ENCODE measurements at places on chromosomes 7 and 10. TPM values are rescaled to one million over a fixed set of nuclear protein-coding genes. Genes with fewer than 3 reads are reported as not detected.

Gene LRRD1
- total RNA-seq = not detected

Gene FAM25A
- not detected for total RNA-seq

Gene BBS9
- total RNA-seq = 9.1 TPM

Gene PAX4
- total RNA-seq = not detected

Gene FAM241B
- 1.9 TPM for total RNA-seq

Gene PNLIPRP2
- not detected for total RNA-seq

Gene CLCN1
- total RNA-seq = not detected

Gene GIMAP8
- not detected for total RNA-seq

Gene FOXI2
- not detected for total RNA-seq

Gene PTER
- not detected for total RNA-seq

Gene CRYGN
- total RNA-seq = not detected

Gene EVX1
- total RNA-seq = not detected

Gene GDF10
- not detected for total RNA-seq

Gene ZNF425
- 3.1 TPM for total RNA-seq

Gene PNLIP
- not detected for total RNA-seq

Gene VPS26A
- 21.2 TPM for total RNA-seq

Gene ITPRID1
- total RNA-seq = not detected

GRCh38 chr10:114115661-114116445 is 58.1 kb downstream of the CCDC186 start:
- no peak for DNase-seq

DNA sequence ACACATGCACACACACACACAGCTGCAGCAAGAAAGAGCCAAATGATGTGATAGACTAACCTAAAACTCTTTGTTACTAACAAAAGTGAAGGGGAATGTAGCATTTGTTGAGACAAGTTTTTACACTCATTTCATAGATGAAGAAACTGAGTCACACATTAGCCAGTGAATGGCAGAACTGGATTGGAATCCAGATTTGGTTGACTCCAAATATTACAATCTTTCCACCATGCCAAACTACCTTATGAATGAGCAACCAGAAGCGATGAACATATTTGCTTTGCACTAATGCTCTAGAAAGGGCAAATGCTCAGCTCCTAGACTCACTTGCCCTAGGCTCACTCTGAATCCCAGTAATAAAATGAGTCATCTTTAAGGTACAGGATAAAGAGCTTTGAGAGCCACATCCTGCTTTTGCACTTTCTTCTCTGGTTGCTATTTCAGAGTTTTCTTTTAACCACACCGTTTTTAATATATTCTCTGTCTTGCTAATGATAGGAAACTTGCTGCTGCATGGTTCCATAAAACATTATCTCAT is 111.9 kb downstream of the GPAM start:
- peak; percentile 10 for DNase-seq

DNA sequence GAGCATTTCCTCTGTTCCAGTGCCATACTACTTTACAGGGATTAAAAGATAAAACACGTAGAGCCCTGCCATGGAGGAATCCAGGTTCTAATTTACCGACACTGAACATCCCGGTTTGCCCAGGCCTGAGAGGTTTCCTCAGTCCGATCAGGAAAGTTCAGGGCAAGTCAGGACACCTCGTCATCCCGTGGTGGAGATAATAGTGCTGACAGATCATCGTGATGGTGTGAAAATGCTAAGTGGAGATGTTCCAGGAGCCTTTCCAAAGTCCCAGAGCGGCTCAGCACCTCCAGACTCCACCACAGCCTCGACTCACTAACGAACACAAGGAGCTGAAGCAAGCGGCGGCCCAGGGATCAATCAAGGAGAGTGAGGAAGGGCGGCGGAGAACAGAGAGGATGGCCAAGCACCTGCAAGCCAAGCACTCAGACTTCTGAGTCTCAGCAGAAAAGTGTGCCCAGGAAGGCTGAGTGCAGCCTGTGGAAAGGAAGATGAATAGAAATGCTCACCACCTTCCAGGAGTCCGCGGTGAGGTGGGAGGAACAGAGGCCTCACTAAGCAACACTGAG is 103.7 kb upstream of the VWC2 start:
- DNase-seq = no peak

DNA sequence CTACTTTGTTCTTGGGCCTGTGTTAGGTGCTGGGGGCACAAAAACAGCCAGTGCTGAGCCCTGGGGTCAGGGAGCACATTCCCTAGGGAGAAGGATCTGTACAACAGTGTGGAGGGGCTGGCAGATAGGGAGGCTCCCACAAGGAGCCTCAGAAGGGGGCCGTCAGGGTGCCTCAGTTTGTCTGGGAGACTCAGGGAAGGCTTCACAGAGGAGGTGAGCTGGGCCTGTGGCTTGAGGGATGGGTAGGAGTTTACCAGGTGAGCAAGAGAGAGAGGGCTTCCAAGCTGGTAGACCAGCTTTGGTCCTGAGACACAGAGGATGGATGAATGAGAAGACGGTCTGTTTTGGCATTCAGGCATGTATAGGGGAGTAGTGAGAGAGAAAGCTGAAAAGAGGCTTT is 52.1 kb downstream of the CAMK1D start:
- DNase-seq = no peak

DNA sequence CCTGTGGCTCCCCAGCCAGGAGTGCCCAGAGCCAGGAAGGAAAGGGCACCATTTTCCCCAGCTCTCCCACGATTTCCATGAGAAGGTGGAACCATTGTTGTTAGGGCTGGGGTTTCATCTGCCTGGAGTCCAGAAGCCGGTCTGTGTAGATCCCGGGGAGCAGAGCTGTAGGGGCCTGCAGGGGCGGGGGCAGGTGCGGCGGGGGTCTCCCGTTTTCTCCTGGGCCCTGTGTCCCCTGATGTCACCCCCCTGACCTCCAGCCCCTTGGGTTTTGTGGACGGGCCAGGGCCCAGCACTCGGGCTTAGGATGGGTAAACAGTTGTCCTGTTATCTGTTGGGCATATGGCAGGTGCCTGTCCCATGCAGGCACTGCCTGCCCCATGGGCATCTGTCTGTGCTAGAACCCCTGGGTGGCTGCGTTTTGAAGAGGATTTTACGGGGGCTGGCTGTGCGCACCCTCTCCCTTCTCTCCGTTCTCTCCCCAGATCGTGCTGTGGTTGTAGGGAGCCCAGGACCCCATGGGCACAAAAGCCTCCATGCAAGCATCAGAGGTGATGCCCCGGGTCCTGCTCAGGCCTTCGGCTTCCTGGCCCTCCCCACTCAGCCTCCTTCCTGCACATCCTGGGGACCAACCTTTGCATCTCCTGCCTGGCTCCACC is 158.8 kb downstream of the WDR37 start:
- no peak for DNase-seq

- peak; percentile 65 for DNase-seq
These were observed 95.1 kb upstream of the DIP2C start for GRCh38 chr10:784403-785088.

GRCh38 chr7:142181211-142181610 is 69.7 kb downstream of the MGAM2 start:
- no peak for DNase-seq

- no peak for DNase-seq
These were observed 71.6 kb downstream of the SH2D4B start for GRCh38 chr10:80609331-80609730.

GRCh38 chr10:61935077-61935476 is 33.6 kb downstream of the ARID5B start:
- no peak for DNase-seq

DNA sequence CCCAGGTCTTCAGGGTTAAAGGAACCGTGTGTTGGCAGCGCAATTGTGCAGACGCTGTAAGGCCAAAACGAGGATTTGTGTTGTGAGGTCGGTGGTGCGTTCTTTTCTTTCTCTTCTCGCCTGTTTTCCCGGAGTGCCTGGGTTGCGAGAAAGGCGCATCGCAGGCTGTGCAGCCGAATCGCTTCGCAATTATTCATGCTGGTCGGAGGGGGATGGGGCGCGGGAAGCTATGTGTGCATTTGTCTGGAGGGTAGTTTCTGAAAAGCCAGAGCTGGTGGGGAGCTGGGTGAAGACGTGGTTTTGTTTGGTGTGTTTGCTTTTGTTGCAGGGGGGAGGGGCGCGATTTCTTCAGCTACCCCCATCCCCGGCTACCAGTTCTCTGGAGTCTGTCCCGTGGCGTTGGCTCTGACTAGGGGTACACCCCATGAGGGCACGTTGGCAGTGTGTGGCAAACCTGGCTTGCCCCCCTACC is 2.1 kb downstream of the MXI1 start:
- DNase-seq = peak; percentile 80

DNA sequence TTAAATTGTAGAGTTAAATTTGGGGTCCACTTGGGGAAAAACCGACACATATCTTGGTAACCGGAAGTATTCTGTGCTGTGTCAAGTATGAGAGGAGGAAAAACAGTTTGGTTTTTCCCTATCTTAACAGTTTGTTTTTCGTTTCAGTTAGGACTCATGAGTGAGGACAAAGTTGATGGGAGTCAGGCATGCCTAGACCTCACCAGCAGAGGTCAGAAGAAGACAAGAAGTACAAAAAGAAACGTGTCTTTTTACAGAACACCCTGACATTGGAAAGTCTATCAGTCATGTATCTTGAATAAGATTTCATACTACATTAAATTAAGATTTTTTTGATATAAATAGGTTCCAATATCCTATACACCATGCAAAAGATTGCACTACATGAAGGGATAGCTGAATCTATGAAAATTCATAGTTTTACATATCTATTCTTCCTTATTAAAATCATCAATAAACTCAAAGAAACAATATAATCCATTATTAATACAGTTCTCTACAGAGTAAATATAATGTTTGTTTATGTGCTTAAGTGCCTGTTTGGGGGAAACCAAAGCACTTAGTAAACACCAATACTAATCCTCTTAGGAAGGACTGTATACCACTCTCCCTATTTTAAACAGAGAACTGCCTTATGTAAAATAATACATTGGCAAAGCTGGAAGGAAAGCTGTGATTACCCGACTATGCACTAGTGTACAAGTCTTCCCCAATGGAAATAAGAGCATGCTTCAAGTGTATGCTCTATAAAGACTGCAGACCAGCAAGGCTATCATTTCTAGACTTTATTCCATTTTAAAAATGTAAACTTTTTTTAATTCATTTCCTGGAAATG is 95.6 kb downstream of the USP6NL start:
- DNase-seq = peak; percentile 38

GRCh38 chr7:49703881-49704280 is 69.6 kb upstream of the VWC2 start:
- no peak for DNase-seq

- peak; percentile 84 for DNase-seq
These were observed 11.9 kb upstream of the GTF2IRD1 start for GRCh38 chr7:74441801-74442200.

DNA sequence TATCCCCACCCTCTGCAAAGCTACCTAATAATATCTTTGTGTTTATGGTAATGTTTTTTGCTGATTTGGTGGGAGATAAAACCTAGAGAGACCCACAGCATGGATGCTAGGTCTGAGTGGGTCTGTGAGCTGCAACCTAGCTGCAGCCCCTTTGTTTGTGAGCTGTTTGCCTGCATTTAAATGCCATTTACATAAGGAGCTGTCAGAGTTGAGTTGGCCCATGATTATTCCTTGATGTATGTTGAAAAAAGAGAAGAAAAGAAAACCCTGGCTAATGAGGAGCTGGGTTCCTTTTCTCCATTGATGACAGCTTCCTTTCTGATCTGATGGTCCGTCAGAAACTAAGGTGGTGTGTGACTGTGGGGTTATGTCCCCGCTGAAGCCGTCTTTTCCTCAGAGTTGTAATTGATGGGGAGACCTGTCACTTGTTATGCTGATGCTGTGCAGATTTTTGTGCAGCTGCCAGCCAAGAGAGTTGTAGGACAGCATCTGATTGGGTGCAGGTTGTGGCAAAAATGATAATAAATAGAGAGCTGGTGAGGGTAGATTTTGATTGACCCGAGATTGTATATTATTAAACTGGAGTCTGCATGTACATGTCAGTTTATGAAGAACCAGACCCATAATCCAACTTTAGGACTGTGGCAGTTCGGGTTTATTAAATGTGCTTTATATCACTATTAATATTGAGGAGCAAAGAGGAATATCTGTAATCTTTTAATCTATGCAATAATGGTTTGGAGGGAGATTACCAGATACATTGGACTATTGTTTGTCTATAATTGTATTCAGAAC is 219.8 kb downstream of the AUTS2 start:
- no peak for DNase-seq

GRCh38 chr10:132415956-132416355 is 19.0 kb downstream of the PWWP2B start:
- DNase-seq = no peak

DNA sequence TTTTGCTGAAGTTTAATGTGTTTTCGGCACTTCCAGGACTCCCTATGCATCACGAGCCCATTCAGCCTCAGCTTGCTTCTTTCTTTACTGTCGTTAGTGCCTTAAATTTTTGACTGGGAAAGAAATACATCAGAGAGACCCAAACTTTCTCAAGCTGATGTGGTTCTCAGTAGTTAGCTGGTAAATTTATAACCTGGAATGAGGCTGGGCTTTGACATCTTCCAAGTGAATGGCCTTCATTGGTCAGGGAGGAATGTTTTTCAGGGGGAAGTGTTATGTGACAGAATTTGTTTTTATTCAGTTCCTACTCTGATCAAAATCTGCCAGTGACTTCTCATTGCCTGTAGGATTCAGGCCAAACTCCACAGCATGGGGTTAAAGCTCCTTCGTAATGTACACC is 296.9 kb downstream of the SORCS3 start:
- no peak for DNase-seq

- DNase-seq = no peak
These were observed 352.4 kb downstream of the SH2D4B start for GRCh38 chr10:80890146-80890545.

DNA sequence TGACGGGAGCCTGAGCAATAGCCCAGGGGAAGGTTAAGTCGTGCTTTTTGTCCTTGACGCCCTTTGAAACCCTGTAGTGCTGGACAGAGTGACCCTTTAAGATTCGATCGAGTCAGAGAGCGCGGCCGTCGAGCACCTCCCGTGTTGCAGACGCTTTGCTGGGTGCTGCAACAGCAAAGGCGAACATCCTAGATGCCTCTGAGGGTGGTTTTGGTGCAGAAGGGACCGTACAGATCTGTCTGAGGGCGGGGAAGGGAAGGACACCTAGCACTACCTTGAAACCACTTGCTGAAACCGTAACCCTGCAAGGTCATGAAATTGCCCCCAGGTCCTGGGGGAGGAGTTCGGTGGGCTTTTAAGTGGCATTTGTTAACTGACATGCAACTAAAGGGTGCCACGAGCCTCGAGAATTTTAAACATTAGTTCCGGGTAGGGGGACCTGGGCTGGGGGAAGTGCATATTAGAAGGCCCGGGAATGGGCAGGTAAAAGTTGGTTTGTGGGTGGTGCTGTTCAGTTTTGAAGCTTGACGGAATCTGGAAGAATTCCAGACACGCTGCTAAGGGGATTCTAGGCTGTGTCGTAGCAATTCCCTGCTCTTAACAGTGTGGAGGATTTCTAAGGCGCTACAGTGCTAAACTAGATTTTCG is 786 bp downstream of the ATP5F1C start:
- DNase-seq = peak; percentile 16

GRCh38 chr10:60351191-60351853 is 38.4 kb downstream of the ANK3 start:
- no peak for DNase-seq

DNA sequence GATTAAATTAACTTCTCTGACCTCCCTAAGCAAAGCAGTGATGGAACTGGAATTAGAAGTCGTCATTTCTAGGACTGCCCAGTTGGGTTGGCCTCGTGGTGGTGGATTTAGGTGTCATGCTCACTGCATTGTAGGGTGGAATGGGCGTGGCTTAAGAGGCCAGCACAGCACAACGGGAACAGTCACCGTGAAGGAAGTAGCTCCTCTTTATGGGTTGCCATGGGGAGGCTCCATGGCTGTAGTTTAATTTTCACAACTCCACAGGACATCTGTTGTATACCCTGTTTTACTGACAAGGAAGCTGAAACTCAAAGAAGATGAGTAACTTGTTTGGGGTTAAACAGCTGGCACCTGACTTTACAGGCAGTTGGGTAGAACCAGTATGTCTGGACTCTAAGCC is 208.3 kb downstream of the CELF2 start:
- no peak for DNase-seq

Measured in M059J (cell line).